Right lobe of liver (tissue), 6 donors: ENCODE measurements at places on chromosomes 3 and 15.

GRCh38 chr15:57909388-57909787 is 156.1 kb downstream of the ALDH1A2 start:
- no peak for DNase-seq

DNA sequence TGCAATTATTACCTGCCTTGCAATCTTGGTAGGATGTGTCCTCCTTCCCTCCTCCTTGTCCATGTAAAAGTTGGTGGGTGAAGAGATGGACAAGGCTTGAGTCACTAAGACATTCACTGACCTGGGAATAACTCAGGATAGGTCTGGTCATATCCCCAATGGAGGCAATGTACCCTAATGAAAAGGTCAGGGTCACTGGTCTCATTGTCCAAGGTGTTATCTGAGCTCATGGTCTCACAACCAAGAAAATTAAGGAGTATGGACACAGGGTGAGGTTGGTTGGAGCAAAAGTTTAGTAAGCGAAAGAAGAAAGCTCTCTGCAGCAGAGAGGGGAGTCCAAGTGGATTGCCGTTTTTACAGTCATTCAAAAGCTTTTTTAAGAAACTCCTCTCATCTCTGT is 179.0 kb downstream of the SNRPN start:
- no peak for DNase-seq

DNA sequence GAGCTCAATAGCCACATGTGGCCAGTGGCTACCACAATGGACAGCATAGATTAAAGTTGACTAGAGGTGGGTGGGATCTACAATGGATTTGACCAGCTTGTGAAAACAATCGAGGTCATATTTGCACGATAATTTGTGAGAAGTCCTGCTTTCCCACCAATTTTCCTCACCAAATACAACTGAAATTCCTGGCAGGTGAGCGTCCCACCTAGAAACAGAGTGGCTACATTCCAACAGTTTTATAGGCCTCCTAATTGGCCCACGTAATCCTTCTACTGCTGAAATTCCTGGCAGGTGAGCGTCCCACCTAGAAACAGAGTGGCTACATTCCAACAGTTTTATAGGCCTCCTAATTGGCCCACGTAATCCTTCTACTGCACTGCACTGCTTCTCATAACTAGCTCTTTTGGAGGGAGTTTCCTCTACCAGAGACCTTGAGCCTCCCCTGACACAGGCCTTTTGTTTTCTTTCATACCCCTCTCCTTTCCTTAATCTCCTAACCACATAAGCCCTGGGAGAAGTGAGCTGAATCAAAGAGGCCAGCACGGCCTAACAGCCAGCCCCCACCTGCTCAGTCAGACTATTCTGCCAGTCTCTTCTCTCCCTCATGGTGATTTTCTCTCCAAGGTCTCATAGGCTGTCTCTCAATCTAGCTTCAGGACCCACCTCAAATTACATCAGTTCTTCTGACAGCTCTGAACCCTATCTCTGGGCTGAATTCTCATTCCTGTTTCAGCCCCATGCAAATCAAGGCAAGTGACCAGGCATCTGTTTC is 80.2 kb downstream of the BFSP2 start:
- DNase-seq: no peak

- DNase-seq: no peak
These were observed 68.1 kb upstream of the CGNL1 start for GRCh38 chr15:57308170-57308545.

- DNase-seq: peak; percentile 59
These were observed 269.3 kb downstream of the ARPP21 start for GRCh38 chr3:35908366-35909232.

- DNase-seq: no peak
These were observed 150.7 kb downstream of the FNDC3B start for GRCh38 chr3:172189987-172190603.

DNA sequence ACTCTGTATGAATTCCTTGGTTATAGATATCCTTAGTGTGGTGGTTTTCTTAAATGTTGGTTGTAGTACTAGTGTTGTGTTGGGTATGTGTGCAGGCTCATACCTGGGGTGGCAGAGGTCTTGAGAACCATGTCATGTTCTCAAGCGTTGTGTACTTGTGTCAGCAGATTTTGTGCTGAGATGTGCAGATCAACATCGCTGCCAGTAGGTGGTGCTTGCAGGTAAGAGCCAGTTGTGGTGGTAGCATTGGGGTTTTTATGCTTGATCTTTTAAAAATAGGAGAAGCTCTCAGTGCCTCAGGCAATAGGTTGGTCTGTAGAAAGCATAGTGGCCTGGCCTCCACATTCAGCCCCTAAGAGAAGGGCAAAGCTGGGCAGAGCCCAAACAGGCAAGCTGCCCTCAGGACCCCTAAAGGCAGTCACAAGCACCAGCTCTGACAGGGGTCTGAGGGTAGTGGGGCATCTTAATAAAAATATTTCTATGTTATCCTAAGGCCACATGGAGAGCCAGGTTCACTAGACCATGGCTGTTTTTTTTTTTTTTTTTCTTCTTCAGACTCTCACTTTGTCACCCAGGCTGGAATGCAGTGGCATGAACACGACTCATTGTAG is 164.0 kb downstream of the IL20RB start:
- DNase-seq: peak; percentile 27

- DNase-seq: peak; percentile 20
These were observed 14.4 kb downstream of the MUC20 start for GRCh38 chr3:195735036-195735695.

GRCh38 chr3:100125161-100125938 is 11.0 kb upstream of the FILIP1L start:
- DNase-seq: no peak

GRCh38 chr15:100966997-100967396 is 47.8 kb downstream of the LRRK1 start:
- DNase-seq: no peak

DNA sequence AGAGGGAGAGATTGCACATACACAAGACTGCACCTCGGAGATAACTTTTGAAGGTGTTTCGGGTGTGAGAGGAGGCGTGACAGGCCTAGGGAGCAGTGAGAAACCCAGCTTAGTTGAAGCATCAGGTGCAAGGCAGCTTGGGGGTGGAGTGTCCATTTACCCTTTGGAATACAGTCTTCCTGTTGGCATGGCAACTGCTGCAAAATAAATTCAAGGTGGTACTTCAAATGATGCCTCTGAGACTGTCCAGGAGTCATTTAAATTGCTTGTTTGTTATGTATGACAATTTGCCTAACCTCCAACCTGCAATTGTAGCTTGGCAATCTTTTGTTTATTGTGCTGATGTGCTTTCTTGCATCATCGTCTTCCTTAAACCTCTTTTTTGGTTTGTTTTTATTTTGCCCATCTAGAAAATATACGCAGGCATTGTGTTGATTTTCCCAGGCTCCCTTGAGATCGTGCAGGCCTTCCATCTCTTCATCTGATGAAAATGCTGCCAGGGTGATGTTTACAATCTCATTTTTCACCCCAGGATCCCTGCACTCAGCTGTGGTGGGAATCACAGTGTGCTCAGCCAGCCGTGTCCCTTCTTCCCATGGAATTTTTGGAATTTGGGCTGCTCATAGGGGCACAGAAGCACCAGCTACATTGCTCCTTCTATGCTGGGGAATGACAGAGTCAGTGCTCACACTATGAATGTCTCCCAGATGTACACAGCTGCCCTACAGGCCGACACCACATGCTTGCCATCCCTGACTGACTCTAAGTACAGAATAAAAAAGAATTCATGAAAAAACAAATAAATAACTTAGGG is 583.1 kb upstream of the CFAP20DC start:
- DNase-seq: no peak

GRCh38 chr3:159458010-159458409 is 530.6 kb upstream of the IL12A start:
- no peak for DNase-seq

- DNase-seq: no peak
These were observed 135.0 kb downstream of the VPS8 start for GRCh38 chr3:184946917-184947316.

DNA sequence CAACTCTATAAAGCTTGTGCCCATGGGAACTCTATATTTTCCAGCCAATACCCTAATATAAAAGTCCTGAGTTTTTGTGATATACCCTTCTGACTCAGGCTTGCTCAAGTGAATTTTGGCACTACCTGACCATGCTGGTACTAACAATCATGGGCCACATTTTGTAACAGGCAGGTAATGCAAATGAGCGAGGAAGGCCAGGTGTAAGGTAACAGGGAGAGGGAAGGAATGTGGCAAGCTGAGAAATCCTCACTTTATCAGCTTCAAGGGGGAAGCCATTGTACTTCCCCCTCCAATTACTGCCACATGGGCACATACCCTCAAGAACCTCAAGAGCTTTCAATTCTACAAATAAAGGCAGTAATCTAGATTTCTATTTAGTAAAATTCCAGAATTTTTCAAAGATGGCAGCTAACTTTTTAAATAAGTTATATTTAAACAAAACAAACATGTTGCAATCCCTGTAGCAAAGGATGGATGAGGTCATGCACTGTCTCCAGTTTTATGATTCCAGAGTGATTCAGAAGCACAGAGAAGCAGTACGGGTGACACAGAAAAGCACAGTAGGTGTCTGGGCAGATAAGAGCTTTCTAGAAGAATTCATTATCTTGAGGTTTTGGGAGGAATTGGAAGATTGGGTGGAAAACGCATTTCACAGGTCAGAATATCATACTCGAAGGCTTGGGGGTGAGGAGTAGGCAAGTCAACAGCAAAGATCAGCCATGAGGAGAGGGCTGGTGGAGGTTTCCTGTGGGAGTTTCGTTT is 87.6 kb downstream of the FOXP1 start:
- no peak for DNase-seq

GRCh38 chr15:89665449-89666181 is 10.3 kb upstream of the KIF7 start:
- DNase-seq: peak; percentile 55

GRCh38 chr3:72784226-72784625 is 64.0 kb downstream of the SHQ1 start:
- no peak for DNase-seq

DNA sequence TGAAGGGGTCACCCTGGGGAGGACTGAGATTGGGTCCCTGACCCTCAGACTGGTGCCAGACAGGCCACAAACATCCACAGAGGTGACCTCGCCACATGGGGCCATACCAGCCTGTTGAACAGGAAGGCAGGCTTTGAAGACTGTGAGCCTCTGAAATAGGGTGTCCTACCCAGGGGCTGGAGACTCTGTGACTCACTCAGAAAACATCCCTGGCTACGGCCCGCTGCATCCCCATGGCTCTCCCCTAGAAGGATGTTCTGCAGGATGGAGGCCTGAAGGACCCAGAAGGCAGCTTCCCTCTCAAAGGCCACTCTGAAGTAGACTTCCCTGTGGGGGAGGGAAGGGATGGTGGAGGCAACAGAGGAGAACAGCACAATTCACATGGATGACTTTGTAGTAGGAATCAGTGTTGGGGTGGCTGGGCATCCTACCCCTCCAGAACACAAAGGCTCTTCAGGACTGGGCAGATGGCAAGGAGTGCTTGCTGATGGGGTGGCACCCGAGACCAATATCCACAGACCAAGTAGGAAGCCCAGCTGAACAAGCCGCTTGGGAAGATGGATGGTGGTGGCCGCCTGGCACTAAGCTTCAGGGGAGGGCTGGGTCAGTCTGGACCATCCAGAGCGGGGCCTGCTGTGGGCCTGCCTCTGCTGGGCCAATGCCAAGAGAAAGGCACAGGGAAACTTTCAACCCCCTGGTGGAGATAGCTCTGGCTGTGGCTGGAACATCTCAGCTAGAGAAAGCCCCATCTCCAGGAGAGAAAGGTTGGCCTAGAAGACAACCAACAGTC is 37.6 kb upstream of the DUSP7 start:
- no peak for DNase-seq

DNA sequence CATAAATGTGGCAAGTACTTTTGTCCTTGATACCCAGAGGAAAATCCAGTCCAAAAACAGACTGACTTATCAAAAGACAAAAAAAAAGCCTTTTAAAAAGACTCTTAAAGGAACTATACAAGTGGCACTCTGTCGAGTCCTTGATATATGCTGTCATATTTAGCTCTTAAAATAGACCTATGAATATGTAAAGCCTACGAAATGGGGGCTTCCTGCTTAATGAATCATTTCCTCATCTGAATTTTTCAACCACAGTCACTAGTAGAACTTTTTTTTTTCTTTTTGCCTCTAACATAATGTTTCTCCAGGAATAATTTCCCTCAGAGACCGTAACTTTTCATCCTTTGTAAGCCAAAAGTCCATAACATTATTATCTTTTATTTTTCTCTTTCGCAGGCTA is 95.8 kb downstream of the P3H2 start:
- DNase-seq: no peak

GRCh38 chr3:45318689-45319088 is 69.7 kb upstream of the LARS2 start:
- DNase-seq: no peak

- DNase-seq: no peak
These were observed 32.4 kb upstream of the MTMR10 start for GRCh38 chr15:31023841-31024240.

- no peak for DNase-seq
These were observed 68.1 kb downstream of the TM4SF4 start for GRCh38 chr3:149542375-149543312.

DNA sequence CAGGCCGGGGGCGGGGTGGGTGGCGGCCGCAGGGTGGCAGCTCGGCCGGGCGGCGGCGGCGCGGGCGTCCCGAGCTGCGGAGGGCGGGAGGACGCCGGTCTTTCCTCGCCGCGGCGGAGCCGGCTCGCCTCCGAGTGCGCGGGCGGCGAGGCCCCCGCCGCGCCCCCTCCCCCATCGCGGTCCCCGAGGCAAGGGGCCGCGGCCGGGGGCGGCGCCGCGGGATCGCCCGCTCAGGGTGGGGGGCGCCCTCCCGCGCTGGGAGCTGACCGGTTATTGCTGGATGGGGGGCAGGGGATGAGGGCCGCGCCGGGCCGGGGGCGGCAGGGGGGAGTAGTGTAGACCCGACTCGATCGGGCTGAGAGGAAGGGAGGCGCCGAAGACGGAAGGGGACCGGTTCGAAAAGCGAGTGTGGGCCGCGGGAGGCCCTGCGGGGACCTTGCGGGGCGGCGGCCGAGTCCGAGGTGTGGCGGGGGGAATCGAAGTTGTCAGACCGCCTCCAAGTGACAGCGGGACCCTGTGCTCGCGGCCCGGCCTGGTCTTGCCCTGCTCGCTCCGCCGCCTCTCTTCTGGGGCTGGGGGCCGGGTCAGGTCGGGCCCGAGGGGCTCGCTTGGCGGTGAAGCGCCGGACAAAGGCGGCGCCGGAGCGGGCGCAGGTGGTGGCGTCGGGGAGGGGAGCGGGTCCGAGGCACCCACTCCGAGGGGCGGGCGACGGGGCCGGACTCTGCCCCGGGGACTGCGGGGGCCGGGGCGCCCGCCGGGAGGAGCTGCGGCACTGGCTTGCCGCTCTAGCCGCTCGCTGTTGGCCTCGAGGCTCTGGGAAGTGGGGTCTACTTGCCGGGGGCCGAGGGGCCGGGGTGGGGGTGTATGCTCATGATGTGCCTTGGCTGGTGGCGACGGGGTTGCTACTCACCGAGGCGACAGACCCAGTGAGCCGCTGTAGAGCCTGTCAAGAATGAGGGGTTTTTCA is 1.1 kb downstream of the BAHD1 start:
- no peak for DNase-seq

- DNase-seq: no peak
These were observed 423.6 kb downstream of the FHIT start for GRCh38 chr3:60827666-60828065.
